ENCODE measurements at places on chromosomes 5 and 9. TPM values are rescaled to one million over a fixed set of nuclear protein-coding genes. Genes with fewer than 3 reads are reported as not detected.

GRCh38 chr5:50724262-50724661 lies 57.8 kb downstream of the PARP8 start:
- no peak for DNase-seq

DNA sequence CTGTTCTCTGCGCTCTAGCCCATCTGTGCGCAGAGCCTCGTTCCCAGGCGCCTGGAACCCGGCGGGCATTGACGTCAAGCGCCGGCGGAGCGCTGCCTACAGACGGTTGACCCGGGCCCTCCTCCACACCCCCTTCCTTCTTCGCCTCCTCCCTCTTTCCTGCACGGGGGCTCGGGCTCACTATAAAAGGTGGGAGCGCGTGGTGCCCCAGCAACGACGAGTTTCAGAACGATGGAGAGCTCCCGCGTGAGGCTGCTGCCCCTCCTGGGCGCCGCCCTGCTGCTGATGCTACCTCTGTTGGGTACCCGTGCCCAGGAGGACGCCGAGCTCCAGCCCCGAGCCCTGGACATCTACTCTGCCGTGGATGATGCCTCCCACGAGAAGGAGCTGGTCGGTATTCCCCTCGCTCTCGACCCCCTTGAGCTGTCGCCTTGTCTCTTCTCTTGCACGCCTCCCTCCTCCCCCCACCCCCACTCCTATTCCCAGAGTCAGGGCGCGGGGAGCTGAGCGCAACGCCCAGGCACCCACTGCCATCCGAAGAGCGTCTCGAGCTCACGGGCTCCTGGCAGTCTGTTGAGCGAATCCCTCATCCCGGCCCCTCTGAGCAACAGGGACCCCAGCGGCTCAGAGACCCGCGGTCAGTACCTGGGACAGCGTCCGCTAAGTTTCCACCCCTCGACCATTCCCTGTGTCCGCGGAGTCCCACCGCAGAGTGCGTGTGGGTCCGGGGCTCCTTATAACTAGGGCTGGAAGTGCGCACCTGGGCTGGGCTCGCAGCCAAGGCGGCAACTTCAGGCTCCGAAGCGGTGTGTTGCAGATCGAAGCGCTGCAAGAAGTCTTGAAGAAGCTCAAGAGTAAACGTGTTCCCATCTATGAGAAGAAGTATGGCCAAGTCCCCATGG lies at the start of gene CARTPT:
Gene CARTPT (plus strand): TSS at position 213 of the 902 bp plus-strand sequence. CDS start 19 bp downstream, at position 232.
- peak; percentile 40 for DNase-seq

Gene CMBL
- polyA plus RNA-seq, result 49.8 TPM

Gene DNAJC25
- 15.3 TPM for polyA plus RNA-seq

Measured in right renal cortex interstitium (tissue), 3 donors.